LHCN-M2 (cell line): ENCODE measurements at places on chromosomes 11 and 22. TPM values are rescaled to one million over a fixed set of nuclear protein-coding genes. Genes with fewer than 3 reads are reported as not detected.

Gene P2RX6
- 51.2 and 63.5 TPM in 2 replicates for total RNA-seq

Gene MS4A4E
- total RNA-seq, result not detected in 2 replicates

Gene IGLL5
- not detected in 2 replicates for total RNA-seq

Gene MIAT
- total RNA-seq, result 0.17 and 0.19 TPM in 2 replicates

Gene FJX1
- total RNA-seq, result 52.2 and 73.8 TPM in 2 replicates

Gene GNG3
- total RNA-seq, result not detected in 2 replicates

Gene BAIAP2L2
- 0.06 and 0.13 TPM in 2 replicates for total RNA-seq

GRCh38 chr22:21055880-21056319, 10.2 kb downstream of the LRRC74B start:
- DNase-seq, result no peak

DNA sequence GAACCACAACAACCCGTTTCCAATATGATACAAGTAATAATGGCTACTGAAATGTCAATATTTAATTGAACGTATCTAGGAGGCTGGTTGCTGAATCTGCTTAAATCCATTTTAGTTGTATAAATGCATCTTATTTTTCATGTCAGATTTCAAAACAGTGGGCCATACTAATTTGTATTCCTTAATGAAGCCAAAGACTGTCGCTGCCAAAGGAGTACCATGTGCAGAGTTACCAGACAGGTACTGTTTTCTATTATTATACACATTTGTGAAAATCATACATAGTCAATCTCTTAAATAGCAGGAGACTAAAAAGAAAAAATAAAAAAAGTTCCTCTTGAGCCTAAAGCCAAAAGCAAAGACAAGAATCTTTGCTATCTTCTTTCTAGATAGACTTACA, 632.3 kb downstream of the LRRC4C start:
- DNase-seq, result no peak

GRCh38 chr22:27554106-27554811, 247.3 kb downstream of the MN1 start:
- peak; percentile 9 for DNase-seq

DNA sequence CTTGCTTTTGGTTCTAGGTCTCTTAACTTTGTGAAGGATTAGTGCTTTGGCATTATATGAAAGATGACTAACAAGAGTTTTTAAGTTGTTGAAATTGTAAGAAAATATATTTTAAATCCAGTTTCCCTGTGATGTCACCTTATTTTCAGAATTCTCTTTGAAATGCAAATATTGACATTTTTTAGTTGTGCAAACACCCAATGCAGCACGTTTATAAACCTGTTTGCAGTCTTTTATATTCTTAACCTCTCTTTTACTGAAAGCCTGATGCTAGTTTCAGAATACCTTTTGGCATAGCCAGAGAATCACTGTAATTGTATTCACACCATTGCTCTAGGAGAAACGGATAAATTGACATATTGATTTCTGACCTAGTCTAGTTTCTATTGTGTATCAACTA, 42.8 kb upstream of the SLC37A2 start:
- DNase-seq, result no peak

DNA sequence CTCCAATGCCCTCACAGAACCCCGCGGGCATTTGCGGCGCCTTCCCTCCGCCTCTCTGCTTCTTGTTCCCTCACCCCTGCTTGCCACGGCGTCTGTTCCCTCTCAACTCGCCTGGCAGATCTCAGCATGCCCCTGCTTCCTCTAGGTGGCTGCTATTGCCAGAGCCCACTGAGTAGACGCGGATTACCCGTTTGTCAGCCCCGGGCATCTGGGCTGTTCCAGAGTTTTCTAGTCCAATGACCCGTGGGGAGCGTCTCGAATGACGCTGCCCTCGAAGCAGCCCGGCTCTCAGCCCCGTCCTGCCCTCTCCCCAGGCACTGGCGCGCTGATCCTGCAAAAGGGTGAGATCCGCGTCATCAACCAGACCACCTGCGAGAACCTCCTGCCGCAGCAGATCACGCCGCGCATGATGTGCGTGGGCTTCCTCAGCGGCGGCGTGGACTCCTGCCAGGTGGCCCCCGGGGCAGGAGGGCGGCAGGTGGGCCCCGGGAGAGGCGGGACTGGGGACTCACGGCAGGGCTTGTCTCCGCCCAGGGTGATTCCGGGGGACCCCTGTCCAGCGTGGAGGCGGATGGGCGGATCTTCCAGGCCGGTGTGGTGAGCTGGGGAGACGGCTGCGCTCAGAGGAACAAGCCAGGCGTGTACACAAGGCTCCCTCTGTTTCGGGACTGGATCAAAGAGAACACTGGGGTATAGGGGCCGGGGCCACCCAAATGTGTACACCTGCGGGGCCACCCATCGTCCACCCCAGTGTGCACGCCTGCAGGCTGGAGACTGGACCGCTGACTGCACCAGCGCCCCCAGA, 49.7 kb downstream of the ST14 start:
- DNase-seq, result no peak

GRCh38 chr11:10205928-10206327, 88.1 kb downstream of the SBF2 start:
- DNase-seq, result no peak

DNA sequence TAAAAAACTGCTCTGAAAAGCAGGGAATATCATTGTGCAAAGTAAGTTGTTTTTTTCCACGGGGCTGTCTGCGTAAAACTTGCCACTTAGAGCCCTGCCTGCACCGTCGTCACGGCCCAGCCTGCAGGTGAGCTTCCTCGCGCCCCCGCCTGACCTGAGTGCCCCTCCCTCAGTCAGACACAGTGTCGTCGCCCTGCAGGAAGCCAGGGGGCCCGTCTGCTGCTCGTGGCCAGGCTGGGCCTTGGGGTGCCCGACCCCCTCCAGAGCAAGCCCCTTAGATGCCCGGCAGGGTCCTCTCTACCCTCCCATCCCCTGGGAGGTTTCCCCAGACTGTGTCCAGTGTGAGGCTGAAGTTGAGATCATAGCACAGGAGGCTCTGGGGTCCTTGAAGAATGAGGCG, 31.6 kb downstream of the SBF1 start:
- no peak for DNase-seq

GRCh38 chr11:112355726-112356125, 95.1 kb upstream of the PLET1 start:
- DNase-seq, result peak; percentile 47

DNA sequence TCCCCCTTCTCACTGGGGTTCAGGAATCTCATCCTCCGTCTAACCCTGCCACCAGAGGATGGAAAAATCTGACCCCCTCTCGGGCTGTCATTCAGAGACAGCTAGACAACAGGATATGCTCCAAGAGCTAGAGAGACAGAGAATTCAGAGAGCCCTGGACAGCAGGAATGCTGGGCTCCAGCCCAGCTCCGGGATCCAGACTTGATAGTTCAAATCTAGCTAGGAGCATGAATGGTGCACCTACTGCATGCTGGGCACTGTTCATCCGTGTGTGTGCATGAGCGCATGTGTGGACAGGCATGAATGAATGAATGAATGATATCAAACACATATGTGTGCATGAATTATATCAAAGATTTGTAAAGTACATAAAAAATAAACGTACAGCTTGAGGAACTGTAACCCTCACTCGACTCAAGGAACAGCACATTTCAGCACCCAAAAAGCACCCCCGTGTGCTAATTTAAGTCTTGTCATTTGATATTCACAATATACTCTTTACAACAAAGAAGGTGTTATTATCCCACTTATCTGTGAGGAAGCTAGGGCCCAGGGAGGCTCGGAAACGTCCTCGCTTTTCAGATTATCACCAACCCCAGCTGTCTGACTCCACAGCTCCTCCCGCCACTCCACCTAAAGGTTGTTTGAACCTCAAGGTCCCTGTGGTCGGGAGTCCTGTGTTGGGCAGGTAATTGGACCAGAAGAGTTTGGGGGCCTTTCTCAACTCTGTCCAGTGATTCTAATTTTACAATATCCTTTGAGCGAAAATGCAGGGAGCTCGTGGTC, 640 bp upstream of the VSIG10L2 start:
- no peak for DNase-seq

DNA sequence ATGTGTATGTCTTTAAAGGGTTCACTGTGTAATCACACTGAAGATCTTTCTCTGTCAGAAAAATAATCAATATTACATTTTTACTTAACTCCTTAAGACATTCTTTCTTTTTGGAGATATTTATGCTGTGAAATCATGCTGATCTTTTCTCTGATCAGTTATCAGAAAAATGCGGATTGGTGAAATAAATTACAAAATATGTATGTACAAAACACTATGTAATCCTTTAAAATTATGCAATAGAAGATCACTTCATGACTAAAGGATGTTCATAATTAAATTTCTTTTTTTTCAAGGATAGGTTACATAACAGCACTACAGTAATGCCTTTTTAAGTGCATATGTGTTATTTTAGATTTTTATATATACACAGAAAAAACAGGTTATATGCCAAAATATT, 24.7 kb downstream of the BTBD10 start:
- no peak for DNase-seq

- no peak for DNase-seq
Measured at GRCh38 chr11:133650082-133650481, 117.8 kb upstream of the OPCML start.

- peak; percentile 15 for DNase-seq
Measured at GRCh38 chr11:44747316-44747715, 20.6 kb downstream of the TSPAN18 start.

DNA sequence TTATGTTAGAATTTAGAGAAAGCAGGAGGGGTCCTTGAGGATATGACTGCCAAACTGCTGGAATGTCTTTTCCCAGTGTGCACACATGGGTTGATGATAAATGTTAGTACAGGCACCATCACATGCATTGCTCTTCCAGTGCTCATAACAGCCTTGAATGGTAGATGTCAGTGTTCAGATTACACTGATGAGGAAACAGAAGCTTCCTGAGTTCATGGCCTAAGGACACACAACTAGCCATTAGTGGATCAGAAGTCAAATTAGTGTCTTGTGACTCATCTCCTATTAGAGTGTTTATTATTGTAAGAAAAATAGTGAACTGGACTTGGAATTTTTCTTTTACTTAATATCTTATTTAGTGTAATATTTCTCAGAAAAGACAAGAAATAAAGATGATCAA, 241.5 kb downstream of the DDX10 start:
- DNase-seq, result peak; percentile 83

DNA sequence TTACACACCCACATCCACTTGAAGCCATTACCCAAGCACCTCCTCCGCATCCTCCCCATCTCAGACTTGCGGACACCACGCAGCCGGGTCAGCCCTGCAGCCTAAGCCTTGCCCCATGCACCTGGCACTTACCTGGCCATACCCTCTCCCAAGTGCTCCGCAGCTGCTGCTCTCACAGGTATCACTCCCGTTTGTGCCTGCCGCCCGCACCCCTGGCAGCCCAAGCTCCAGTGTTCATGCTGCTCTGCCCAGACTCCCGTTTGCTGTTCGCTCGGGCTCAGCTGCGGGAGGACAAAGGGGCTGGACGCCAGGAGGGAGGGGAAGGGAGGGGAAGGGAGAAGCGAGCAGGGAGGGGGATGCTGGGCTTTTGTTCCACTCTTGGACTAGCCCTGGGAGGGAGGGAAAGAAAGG, at the start of gene KLHL35:
Gene KLHL35 (minus strand): TSS at position 293 of the 411 bp plus-strand sequence. CDS start 2,574 bp downstream, outside the sequence.
- no peak for DNase-seq

DNA sequence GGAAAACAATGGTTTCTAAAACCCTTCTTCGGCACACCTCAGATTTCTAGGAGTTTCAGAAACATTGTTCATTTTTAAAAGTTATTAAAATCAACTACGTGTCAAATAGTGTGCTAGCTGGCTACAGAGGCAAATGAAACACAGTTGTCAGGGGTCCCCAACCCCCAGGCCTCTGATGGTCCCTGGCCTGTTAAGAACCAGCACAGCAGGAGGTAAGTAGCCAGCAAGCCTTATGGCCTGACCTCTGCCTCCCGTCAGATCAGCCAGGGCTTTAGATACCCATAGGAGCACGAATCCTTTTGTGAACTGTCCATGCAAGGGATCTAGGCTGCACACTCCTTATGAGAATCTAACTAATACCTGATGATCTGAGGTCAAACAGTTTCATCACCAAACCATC, 648.2 kb downstream of the FAM181B start:
- no peak for DNase-seq
